ENCODE measurements at places on chromosomes 4 and X. TPM values are rescaled to one million over a fixed set of nuclear protein-coding genes. Genes with fewer than 3 reads are reported as not detected.

GRCh38 chrX:50492720-50493119, 22.1 kb upstream of the DGKK start:
- DNase-seq, result no peak

- DNase-seq, result no peak
Observed at GRCh38 chrX:104376937-104377336, 122.2 kb upstream of the ESX1 start.

Gene BCAP31
- 158 TPM for polyA plus RNA-seq

- DNase-seq, result no peak
Observed at GRCh38 chr4:112270640-112271421, 14.9 kb downstream of the TIFA start.

All from liver (tissue), 10 donors.